Left renal pelvis (tissue), 4 donors: ENCODE measurements at places on chromosomes 2 and 18.

DNA sequence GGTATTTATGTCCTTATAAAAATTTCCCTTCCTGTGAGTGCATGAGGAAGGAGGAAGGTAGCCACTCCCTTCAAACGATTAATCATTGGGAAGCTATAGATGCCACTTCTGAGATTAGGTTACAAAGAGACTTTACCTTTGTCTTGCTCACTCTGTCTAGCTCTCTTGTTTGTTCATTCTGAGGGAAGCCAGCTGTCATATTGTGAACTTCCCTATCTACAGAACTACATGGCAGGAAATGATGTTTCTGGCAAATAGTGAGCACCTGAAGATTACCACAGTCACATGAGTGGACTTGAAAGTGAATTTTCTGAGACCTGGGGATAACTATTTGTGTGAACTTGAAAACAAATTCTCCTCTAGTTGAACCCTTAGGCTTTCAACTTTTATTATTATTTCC lies 776.8 kb downstream of the CCDC85A start:
- DNase-seq = no peak

DNA sequence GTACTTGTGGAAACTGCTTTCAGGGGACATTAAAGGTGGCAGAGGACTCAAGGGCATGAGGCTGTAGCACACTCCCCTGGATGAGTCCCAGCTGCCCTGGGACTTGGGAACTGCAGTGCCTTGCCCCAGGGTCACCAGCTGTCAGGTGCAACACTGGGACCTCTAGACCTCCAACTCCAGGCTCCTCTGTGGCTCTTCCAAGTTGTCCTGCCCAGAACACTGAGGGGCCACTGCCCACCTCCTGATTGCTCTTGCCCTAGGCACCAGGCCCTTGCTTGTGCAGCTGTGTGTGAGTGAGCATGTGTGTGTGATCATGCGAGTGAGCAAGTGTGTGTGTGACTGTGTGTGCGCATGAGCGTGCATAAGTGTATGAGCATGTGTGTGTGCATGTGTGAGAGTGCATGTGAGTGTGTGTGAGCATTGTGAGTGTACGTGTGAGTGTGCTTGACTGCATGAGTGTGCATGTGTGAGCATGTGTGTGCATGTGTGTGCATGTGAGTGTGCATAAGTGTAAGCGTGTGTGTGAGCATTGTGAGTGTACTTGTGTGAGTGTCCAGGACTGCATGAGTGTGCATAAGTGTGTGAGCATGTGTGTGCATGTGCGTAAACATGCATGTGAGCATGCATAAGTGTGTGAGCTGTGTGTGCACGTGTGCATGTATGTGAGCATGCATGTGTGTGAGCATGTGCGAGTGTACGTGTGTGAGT lies 301.5 kb downstream of the NDUFA10 start:
- DNase-seq = no peak

DNA sequence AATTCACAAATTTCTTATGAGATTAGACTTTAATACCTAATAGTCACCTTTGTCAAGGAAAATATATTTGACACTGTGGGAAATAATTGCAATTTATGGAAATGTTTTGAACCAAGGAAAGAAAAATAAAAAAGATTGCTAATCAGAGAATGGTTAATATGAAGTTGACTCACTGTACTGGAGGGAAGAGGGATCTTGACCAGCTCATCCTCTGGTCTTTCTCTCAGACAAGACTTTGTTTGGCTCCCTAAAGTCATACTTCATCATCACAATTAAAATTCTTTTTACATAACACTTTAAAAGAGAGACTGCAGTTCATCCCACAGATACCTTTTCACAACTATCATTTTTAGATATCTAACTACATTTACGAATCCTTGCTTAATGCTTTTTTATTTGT lies 538.5 kb upstream of the ZEB2 start:
- no peak for DNase-seq

DNA sequence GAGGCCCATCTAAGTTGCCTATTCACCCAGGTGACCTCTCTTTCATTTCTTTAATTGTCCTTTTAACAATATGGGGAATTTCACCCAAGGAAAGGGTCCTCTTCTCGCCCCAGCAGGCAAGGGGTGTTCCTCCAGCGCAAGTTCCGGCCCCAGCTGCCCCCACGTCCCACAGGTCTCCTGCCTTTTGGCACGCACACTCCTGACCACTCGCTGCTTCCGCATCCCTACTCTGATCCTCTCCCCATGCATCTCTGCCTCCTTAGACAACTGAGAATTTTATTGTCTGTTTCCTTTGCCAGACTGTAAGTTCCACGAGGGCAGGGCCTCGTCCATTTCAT lies 684 bp upstream of the ARPC2 start:
- DNase-seq = no peak

DNA sequence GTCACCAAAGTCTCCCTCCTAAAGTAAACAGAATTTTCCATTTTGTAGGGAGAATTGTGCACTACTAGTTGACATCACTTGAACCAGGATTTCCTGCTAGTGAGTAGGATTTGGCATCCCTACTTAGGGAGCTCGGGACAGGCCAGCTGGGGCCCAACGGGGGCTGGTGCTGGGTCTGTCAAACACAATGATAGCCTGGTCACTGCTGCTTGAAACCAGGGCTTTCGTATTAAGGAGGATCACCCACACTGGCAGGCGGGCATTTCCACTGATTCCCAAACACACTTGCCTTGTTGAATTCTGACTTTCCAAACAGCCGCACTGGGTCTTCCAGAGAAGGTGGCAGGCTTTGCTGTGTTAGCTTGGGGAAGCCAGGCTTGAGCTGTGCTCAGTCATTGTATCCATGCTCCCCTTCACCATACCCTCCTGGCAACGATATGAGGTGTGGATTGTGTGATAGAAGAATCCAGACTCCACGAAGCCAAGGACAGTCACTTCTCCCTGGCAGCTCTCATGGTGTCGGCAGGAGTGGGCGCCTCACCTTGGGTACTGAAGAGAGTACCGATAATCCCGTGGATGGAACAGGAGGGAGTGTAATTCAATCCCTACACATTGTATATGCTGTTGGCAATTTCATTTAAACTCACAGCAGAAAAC lies 7.5 kb downstream of the GDF7 start:
- no peak for DNase-seq

DNA sequence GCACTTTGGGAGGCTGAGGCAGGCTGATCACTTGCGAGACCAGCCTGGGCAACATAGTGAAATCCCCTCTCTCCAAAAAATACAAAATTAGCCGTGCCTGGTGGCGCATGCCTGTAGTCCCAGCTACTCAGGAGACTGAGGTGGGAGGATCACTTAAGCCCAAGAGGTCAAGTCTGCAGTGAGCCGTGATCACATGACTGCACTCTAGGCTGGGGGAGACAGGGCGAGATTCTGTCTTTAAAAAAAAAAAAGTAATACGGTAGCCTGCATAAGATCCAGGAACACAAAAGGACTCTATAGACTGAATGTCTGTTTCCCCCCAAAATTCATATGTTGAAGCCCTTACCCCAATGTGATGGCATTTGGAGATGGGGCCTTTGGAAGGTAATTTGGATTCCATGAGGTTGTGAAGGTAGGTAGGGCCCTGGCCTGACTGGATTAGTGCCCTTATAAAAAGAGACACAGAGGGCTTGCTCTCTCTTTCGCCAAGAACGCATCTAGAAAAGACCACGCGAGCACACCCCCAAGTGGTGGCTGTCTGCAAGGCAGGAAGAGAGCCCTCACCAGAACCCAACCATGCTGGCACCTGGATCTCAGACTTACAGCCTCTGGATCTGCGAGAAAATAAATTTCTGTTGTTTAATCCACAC lies 17.0 kb downstream of the MBOAT2 start:
- DNase-seq = no peak

DNA sequence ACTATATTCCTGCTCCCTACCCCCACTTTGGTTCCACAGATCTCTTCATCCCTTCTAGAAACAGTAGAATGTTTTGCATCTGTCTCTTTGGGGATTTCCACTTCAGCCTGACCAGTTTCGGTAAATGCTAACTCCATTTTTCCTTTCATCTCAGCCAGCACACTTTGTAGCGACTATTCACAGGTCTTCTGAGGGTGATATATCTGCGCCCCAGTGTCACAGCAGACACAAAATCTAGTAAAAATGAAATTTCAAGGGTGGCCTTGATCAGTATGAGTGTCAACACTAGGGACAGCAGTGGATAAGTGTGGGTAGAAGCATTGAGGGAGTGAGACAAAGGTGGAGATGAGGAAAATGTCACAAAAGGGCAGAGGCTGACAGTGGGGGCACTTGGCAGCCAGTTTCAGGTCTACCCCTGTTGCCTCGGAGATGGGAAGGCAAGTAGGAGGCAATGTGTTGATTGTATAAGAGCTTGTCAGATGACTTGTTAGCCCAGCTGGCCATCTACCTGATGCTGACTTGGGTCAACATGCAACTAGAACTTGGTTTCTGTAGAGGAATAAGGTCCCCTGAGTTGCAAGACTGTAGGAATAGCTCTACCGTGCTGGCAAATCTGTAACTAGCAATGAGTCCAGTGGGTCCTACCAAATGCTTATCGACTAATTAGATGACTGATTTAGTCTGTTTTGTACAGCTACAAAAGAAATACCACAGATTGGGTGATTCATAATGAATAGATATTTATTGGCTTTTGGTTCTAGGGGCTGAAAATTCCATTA lies 60.7 kb downstream of the CXCR4 start:
- DNase-seq = no peak

DNA sequence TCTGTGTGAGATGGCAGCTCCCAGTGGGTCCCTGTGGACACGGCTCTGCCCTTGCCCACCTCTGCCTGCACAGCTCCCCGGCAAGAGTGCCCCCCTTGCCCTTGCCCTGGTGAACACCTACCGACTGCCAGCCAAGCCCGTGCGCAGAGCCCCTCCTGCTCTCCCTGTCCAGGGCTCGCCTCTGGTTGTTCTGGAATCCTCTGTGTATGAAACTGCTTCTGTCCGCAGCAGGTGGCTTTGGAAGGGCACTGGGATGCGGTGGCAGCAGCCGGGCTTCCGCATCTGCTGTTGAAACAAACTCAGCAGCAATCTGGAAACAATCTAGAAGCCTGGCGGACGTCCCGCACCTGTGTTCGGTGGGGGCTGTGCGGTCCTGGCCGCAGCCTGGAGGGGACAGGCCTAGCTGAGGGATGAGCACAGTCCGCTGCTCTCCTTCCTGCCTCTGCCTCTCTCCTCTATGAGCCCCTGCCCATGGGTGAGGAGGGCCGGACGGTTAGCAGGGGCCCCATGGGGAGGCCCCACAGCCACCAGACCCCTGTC lies 34.0 kb upstream of the KLF11 start:
- DNase-seq = no peak

DNA sequence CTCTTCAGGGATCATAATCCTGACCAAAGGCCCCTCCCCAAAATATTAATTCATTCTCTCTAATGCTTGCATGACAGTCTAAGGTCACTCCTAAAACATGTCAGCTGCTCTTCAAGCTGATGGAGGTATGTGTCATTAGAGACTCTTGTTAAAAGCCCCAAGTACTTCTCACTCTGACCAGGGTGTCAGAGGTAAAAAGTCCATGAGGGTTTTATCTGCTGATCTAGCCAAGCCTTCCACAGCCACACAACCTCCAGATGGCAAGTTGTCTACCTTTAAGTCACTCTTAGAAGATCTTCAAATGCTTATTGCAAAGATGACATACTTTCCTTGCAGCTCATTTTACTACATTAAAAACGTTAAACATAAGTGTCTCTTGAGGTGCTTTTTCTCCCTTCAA lies 83.6 kb upstream of the ETAA1 start:
- DNase-seq = no peak

- no peak for DNase-seq
Observed at GRCh38 chr2:213242653-213243052, 41.6 kb upstream of the SPAG16 start.

DNA sequence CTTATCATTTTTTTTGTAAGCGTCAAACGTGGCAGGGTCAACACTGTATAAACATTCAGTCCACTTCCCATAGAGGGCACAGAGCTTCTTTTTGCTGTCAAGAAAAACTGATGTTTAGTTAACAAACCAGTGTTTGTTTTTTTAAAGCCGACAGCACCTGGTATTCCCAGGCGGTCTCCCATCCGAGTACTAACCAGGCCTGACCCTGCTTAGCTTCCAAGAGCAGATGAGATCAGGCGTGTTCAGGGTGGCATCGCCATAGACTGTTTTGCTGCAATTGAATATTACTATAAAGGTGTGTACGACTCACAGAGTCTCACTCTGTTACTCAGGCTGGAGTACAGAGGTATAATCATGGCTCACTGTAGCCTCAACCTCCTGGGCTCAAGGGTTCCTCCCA lies 31.5 kb downstream of the CABYR start:
- no peak for DNase-seq

- DNase-seq = no peak
Observed at GRCh38 chr2:68730828-68731227, 3.8 kb upstream of the ARHGAP25 start.

DNA sequence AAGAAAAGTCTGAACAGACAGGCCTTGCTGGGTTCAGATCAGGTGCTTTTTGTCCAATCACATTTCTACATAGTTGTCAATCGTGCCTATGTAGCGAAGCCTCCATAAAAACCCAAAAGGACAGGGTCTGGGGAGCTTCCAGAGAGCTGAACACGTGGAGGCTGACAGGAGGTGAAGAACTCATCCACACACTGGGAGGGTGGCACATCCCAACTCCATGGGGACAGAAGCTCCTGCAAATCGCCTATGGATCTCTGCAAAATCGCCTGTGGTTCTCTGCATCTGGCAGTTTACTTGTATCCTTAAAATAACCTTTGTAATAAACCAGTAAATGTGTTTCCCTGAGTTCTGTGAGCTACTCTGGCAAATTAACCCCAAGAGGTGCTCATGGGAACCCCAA lies 12.4 kb downstream of the ALPK2 start:
- DNase-seq = no peak

DNA sequence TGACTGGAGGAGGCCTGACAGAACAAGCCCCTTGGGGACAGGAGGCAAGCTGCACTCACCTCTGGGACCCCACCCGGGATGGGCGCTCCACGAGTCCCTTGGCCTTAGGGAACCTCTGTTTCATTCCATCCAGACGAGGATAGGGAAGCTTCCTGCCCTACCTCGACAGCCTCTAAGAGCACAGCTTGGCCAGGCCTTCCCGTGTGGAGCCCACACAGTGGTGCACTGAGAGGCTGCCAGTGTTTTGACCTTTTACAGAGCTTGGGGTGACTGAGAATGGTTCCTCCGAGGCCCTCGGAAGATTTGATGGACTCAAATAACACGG lies 91.4 kb upstream of the SMAD7 start:
- DNase-seq = no peak
